ENCODE measurements at places on chromosomes 6 and 20.

GRCh38 chr6:37600312-37600916, 97.3 kb downstream of the MDGA1 start:
- DNase-seq = no peak

- no peak for DNase-seq
Measured at GRCh38 chr6:45718131-45718530, 297.5 kb downstream of the CLIC5 start.

DNA sequence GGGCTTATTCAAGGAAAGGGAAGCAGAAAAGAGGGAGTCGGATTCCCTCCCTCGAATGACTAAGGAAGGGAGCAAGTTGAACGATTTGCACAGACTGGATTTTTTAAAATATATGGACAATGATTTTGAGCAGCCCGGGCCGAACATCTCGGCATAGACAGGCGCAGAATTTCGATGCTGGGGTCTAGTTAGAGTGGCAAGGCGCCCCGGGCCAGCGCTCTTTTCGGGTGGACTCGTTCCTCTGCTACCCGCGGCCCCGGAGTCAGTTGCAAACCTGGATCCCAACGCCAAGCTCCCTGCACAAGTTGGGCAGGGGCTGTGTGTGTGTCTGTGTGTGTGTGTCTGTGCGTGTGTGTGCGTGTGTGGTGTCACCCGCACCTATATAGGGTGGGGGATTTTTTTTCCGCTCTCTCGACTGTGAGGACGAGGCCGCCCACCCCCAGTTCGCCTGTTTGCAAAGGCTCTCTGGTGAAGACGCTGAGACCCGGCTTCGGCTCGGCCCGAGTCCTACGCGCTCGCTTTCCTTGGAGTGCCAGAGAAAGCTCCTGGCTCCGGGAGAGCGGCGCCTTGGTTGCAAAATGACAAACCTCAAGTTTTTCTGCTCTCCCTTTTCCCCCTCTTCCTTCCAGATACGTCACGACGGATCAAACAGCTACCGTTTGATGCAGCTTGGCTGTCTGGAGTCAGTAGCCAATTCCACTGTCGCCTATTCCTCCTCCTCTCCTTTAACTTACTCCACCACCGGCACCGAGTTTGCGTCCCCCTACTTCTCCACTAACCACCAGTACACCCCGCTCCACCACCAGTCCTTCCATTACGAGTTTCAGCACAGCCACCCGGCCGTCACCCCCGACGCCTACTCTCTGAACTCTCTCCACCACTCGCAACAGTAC, 1.4 kb downstream of the TFAP2D start:
- no peak for DNase-seq

GRCh38 chr20:23686046-23686750, 2.6 kb downstream of the CST4 start:
- DNase-seq = no peak

DNA sequence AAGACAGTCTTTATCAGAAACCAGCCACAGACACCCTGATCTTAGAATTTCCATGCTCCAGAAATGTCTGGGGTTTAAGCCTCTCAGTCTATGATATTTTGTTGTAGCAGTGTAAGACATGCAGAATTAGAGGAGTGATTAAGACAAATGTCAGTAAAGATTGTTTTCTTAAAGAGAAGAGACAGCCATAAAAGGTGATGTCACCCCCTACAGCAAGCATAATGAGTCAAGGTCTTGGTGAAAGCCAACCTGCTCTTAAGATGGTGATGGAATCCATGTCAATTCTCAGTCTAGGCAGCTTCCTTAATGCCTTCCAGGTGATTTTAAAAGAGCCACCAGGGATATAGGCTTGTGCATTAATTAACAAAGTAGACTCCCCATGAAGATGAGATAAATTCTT, 849.9 kb upstream of the EPHA7 start:
- DNase-seq = no peak

- no peak for DNase-seq
Measured at GRCh38 chr6:138107078-138107751, at the start of gene PERP. TSS of gene PERP (minus strand) at chr6:138107419. CDS start at chr6:138107340, 79 bp downstream.

DNA sequence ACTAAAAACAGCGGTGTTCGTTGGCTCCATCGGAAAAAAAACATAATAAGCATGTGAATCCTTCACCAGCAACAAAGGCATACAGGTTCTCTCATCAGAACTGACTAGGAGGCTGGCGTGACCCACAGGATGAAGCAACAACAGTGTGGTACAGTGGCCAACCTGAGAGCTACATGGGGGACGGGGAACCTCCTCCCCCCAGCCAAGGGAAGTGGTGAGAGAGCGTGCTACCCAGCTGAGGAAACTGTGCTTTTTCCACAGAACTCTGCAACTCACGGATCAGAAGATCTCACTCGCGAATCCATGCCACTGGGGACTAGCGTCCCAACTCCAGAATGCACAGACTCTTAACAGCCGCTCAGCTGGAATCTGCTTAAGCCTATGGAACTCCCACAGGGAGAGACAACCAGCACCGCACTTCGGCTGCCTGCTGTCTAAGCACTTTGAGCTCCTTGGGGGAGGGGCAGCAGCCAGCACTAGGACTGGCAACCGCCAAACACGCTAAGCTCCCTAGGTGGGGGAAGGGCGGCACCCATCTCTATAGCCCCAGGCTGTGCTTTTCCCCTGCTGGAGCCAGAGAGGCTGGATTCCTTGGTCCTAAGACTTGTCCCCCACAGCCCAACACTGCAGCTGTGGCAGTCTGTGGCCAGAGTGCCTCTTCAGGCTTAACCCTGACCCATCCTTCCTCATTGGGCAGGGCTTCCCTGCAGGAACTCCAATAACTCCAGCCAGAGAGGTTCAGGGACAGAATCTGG, 538.3 kb upstream of the BTBD3 start:
- no peak for DNase-seq

DNA sequence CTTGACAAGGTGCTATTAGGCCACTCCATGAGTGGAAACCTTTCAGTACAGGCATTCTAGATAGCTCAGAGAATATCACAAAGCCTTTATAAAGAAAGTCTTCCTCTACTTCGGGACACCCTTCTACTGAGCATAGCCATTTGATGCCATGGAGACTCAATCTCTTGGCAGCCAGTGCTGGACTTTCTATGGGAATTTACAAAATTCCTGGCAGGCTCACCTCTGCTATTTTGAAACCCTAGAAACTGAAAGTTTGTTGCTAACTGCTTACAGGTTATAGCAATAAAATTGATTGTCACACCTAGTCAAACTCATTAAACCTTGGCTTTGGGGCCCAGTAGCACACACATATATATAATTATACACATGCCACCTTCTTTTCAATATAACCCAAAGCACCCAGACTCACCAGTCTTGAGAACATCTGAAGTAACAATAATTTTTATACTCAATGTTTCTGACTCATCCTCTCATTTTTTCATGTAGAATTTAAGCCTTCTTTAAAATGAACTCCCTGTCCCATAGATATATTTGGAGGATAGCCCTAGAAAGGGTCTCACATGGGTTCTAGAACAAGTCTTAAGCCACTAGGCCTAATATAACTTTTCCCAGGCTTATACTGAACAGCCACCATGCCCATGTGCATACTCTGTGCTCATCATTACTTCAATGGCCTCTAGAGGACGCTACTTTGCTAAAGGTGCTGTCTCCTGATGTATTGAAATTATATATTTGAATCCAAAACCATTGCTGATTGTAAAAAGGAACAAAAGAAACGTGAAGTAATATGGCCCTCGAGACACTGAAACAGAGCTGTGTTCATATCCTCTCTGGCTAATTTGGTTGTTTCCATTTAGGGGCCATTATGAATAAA, 368.1 kb upstream of the MARCKS start:
- DNase-seq = no peak

DNA sequence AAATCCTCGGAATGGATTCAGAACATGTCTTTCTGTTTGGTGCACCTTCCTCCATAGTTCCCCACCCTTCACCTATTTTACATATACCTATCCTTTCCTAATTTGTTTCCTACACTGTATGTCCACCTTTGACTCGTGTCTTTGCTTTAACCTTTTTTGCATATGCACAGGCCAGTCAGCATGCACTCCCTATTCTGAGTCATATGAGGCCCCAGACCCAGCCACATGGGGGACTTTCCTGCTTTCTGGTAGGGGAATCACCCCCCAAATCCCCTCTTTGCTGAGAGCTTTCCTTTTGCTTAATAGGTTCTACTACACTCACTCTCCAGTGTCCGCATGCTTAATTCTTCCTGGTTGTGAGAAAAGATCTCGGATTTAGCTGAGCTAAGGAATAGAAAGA, 393.8 kb upstream of the IMPG1 start:
- DNase-seq = no peak

- no peak for DNase-seq
Measured at GRCh38 chr6:104087765-104088164, 772.0 kb downstream of the HACE1 start.

GRCh38 chr6:134182528-134182927, 130.1 kb upstream of the SLC2A12 start:
- DNase-seq = no peak

Data from bone marrow (tissue), 2 donors.